ENCODE measurements at places on chromosomes 1 and 21. TPM values are rescaled to one million over a fixed set of nuclear protein-coding genes. Genes with fewer than 3 reads are reported as not detected.

The IL23R gene
- not detected for total RNA-seq

The RIPPLY3 gene
- total RNA-seq = not detected

The TNFRSF25 gene
- 4.3 TPM for total RNA-seq

The PADI1 gene
- total RNA-seq = 7.2 TPM

The SPAG17 gene
- 0.27 TPM for total RNA-seq

The UBE4B gene
- 17.7 TPM for total RNA-seq

The HSPB7 gene
- not detected for total RNA-seq

The GBP3 gene
- 9.7 TPM for total RNA-seq

The UTS2 gene
- not detected for total RNA-seq

The TMPRSS3 gene
- not detected for total RNA-seq

The CTPS1 gene
- 31.7 TPM for total RNA-seq

The CHIA gene
- not detected for total RNA-seq
